CD4-positive, alpha-beta T cell treated with Interleukin-4 for 1 hour (primary cell): ENCODE measurements at places on chromosomes 5 and 9.

- DNase-seq: no peak
Measured at GRCh38 chr5:74765929-74766328, 988 bp downstream of the GFM2 start.

GRCh38 chr5:107724642-107725041 lies 53.9 kb upstream of the EFNA5 start:
- no peak for DNase-seq

DNA sequence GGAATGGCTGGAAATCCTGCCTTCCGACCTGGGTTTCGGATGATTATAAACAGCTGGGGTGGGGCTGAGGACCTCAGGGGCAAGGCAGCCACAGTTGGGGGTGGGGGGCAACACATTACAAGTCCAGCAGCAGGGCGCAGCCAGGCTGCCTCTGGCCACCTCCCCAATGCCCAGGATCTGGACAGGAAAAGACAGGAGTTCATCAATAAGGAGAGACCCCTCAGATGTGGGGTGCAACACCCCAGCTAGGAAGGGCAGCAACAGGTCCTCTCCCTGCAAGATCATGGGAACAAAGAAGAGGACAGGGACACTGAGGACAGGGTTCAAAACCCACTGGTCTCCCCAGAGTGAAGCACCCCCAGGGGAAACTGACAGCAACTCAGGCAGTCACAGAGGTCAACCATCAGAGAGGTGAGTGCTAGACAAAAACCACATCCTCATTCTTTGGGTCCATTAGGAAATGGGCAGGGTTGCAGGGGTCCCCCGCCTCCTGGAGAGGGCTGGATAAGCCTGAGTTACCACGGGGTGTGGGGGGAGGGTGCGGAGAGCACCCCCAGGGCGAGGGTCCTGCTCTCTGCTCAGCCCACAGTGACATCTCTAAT lies 33.5 kb downstream of the SEMA4D start:
- no peak for DNase-seq

GRCh38 chr9:37914154-37914551 lies 10.2 kb upstream of the SLC25A51 start:
- no peak for DNase-seq

DNA sequence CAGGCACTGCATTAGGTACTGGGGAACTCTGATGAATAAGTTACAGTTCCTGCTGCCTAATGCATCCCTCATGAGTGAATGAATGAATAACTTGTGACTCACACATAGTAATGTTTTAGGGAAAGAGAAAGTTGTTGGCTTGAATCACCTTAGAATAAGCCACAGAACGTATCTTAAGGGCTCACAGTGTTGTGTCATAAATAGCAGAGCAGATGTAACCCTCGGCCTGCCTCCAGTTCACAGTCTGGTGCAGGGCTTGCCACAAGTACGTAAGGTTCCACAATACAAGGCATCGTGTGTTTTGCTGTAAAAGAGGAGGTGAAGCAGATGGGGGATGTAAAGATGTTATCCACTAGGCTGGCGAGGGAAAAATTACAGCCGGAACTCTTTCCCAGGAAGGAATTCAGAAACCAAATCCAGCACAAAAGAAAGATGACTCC lies 218.7 kb downstream of the TRPM3 start:
- no peak for DNase-seq

DNA sequence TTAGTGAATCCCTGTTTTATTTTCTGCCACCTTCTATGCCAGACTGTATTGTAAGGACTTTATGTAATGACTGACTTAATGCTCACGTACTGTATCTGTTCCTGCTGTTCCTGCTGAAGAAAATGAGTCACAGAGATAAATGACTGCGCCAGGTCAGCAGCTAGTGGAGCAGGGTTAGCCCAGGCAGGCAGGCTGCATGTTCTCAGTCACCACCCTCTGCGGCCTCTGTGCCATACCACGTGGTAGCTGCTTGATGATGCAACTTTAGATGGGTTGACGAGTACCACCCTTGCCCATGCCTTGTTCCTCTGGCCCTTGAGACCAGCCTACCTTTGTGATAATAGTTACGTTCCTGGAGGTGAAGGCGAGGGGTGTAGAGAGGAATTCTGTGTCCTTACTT lies 161.9 kb downstream of the TRIO start:
- DNase-seq: no peak

- DNase-seq: no peak
Measured at GRCh38 chr9:26172301-26172700, 494.1 kb upstream of the TUSC1 start.

DNA sequence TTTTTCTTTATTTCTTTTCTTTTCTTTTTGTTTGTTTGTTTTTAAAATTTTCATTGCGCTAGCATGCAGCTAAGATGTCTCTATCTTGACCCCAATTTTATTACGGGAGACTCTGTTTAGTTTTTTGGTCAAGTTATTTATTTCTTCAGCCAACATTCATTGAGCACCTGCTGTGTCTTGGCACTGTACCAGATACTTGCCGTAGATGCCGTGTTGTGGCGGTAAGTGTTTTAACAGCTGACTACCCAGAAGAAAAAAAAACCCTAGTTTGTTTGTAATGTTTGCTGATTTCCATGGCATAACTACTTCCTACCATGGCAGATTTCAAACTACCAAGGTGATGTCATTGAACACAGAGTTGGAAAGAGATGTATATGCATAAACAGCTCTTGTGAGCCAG lies 65.0 kb downstream of the UGCG start:
- no peak for DNase-seq

- DNase-seq: no peak
Measured at GRCh38 chr5:154042766-154043165, 4.0 kb downstream of the MFAP3 start.

DNA sequence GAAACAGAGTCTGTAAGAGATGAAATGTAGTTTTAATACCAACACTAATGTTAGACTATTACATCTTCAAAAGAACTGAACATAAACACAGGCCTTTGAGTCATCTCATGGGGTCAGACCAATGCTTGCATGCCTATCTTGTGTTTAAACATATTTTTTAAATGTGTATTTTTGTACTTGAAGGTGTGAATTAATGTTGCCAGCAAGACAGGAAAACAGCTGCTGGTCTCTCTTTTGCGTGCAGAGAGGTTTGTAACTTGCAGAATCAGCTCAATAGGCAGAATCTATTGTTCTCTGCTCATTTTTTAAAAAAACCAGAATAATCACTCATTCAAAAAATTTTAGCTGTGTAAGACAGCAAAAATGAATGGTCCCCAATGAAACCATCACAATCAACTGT lies 180.2 kb downstream of the ALDH1A1 start:
- no peak for DNase-seq

- DNase-seq: no peak
Measured at GRCh38 chr5:152990649-152991048, 499.8 kb upstream of the GRIA1 start.

DNA sequence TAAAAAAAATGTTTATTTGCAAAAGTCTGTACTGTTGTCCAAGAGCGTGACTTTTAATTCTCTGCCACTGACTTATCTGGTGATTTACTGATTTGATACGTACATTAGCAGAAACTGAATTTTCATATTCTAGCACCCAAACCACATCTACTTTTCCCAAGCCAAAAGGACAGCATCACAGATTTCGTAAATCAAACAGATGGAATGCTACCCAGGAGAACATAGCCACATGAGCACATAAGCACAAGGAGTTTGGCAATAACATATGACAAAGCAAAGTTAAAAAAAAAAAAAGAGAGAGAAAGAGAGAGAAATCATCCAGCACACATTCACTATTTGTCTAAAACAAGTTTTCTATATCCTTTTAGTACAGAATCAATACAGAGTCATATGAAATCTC lies 83.7 kb downstream of the HINT1 start:
- DNase-seq: no peak

- DNase-seq: no peak
Measured at GRCh38 chr5:112549127-112549526, 130.1 kb upstream of the EPB41L4A start.

DNA sequence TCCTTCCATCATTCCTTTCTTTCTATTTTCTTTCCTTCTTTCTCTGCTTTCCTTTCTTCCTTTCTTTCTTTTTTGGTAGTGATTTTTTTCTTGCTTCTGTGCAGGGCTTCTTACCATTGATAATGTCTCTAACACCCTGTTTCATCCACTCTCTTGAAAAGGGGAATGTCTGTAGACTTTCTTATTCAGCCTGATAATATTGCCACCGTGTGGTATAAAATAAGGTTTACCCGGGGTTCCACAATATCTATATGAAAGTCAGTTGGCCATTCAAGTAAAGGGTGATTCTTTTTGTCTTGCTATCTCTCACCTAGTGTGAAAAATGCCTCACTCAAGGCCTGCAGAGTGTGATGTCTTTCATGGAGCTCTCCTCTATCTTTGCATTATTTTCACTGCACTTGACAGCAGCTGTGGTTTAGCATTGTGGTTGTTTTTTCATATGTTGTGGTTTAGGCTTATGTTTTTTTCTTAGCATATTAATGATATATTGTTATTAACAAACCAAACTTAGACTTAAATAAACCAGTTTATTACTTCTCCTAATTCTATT lies 153.9 kb downstream of the CSNK1G3 start:
- no peak for DNase-seq

DNA sequence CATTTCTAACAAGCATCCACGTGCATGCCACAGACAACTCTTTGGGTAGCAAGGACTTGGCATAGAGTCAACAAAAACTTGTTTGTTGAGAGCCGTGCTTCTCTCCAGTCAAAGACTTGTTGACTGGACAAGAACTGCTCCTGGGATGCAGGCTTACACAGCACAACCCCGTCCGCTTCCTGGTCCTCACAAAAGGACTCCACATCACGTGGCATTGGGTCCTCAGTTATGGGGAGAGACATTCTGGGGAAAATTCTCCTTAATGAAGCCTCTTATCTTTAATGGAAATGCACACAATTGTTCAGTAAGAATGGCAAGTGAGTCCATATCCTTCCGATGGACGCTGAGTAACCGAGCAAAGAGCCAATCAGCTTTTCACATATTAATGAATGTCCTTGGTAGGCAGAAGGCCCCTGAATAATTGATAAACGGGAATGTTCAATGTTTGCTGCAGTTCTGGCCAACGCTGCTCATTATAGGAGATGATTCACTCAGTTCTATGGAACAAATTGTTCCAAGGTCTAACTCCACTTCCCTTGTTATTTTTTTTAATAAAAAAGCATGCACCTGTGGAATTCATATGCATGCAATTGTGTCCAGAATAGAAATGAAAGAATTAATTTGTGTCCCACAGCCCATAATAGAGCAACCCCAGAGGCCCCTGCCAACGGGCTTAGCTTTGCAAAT lies 97.0 kb upstream of the ZNF366 start:
- DNase-seq: no peak

DNA sequence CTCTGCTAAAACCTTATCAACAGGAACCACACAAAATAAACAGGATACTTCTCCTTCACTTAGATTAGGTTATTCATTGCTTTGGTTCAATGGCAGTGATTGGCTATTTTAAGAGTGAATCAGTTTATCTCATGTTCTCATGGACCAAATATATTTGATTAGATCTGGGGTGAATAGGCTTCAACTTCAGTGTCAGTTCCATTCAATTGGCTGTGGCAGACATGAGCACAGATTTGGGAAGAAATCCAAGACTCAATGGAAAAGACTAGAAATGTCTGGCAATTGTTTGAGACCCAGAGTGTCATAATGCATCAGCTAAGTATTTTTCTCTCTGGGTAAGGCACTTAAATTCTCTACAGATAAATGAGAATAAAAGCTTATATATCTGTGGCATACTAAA lies 37.1 kb downstream of the CDH18 start:
- no peak for DNase-seq

GRCh38 chr9:111301195-111301594 lies 28.8 kb downstream of the OR2K2 start:
- no peak for DNase-seq

DNA sequence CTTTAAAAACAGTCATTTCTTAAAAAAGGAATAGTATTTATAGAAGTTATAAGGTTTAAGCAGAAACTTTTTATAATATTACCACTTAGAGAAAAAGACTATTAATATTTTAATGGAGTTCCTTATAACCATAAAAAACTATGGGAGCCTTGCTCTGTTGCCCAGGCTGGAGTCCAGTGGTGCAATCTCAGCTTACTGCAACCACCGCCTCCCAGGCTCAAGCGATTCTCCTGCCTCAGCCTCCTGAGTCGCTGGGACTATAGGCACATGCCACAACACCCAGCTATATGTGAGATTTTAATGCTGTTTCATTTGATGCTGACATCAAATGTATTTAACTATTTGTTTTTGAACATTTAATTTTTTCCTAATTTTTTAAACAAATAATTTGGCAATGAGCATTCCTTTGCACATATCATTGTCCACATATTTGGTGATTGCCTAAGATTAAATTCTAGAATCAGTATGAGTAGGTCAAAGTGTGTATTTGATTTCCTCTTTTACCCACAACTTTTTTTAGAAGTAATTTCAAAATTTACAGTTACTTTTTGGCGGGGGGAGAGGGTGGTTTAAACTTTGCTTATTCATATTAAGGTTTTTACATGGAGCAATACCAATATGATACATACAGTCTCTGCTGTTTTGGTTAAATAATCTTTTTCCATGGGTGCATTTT lies 235.5 kb downstream of the ARHGEF28 start:
- DNase-seq: no peak

- no peak for DNase-seq
Measured at GRCh38 chr5:139291051-139291450, 2.5 kb upstream of the MATR3 start.

DNA sequence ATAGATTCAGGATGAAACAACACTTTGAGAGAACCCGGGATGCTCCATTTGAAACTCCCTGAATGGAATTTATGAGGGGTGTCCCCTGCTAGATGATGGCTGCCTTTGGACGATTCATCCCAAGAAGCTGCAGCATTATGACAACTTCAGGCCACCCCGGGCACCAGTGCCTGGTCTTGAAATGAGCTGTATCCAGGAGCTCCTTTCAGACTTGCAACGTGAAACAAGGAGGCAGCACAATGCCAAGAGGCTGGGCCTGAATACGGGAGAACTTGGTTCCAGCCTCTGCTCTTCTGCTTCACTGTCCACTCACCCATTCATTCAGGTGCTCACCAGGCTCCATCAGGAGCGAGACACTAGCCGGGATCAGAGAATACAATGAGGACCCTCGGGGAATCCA lies 78.3 kb downstream of the STK10 start:
- DNase-seq: no peak

GRCh38 chr5:153402550-153402949 lies 87.9 kb upstream of the GRIA1 start:
- DNase-seq: no peak
